ENCODE measurements at places on chromosomes 1 and 21.

DNA sequence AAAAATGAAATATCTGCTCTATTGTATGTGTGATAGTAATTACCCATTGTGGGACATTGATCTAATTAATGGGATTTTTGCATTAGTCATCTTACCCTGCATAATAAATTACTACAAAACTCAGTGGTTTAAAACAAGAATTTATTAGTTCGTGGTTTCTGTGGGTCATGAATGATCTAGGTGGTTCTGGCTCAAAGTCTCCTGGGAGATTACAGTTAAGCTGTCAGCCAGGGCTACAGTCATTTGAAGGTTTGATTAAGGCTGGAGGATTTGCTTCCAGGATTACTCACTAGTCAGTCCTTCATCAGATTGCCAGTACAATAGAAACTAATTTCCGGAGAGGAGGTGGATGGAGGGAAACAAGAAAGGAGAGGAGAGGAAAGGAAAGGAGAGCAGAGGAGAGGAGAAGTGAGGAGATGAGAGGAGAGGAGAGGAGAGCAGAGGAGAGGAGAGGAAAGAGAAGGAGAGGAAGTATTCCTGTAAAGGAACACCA is 60.4 kb upstream of the TNFSF4 start:
- no peak for DNase-seq

DNA sequence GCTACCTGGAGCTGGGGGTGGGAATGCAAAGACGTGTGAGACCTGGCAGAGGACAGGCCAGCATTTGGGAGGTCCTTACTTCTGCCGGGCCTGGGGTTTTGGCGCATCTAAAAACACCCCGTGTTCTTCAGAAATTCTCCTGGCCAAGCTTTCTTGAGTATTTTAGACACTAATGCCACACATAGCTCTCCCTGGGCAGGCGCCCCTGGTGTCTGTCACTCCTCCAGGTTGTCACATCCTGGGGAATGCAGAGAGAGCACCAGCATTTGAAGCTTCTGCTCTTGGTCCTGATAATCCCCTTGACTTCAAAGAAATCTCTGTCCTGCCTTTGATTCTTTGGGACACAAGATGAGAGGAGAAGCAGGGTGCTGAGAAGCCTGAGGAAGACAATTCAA is 6.0 kb downstream of the CAPN9 start:
- DNase-seq = no peak

DNA sequence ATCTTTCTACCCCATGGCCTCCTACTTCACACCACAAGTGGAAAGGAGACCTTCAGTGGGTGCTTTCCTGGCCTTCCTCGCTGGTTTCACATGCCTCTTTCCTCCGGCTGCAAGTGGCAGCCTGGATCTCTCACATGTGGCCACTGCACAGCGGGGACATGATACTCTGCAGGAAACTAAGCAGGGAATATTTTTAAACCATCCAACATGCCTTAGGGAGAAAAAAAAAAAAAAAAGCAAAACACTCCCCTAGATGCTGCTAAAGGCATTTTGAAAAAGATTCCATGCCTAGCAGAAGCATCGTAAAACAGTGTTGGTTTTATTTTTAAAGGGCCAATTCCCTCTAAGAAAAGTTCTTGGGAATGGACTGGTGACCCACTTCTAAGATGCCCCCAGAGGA is 12.2 kb upstream of the GJA5 start:
- no peak for DNase-seq

DNA sequence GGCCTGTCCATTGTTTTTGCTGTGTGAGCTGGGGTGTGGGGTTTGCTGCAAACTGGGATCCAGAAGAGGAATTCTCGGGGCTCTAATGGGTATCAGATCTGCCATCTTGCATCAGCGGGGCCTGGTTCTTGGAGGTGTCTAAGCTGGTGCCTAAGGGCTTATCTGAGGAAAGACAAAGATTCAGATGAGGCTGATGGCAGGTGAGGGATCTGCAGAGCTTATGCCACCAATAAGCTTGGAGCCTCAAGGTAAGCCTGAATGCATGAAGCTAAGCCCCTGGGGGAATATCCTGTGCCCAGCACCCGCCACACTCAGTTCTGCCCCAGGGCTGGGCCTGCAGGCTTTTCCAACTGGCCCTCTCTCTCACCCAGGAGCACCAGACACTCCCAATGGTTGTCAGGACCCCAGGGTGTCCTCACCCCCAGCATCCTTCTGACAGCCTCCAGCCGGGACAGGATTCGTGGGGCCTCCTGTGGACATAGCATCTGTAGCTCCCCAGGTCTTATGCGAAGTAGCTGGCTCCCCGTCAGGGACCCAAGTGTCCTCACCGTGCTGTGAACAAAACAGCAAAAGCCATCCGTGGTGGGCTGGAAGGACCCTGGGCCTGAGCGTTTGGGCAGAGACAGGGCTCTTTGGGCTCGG is 9.5 kb upstream of the GSTM3 start:
- DNase-seq = no peak

- DNase-seq = no peak
Measured at GRCh38 chr1:39787468-39787867, 1.2 kb downstream of the BMP8B start.

DNA sequence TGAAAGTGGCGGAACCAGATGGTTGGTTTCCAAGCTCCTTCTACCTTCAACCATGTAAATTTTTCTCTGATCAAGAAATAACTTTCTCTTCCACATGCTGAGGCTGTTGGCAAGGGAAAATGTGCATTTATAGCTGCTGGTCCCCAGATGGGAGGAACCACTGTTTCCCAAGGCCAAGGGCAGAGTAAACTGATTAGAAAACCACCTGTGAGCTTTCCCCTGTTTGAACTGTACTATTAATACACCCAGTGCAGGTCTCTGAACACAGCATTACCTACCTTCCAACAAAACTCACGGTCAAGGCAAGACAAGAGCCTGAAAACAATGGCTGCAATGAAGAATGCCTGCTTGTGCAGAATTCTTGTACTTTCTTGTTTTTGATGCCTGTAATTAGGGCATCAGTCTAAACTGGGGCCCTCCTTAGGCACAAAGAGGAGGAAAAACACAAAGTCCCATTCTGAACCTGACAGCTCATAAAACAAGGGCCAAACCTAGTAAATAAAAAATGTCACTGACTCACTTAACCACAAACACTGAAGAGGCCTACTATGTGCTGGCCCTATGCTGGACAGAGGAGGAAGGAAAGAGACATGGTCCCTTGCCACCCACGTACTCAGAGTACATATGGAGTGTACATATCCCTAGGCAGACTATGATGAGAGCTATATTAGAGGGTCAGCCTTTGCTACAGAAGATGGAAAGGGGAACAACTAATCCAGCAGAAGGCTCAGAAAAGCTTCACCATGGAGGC is 2.6 kb downstream of the MKNK1 start:
- no peak for DNase-seq

GRCh38 chr1:183842795-183843144 is 37.9 kb downstream of the RGL1 start:
- DNase-seq = no peak

GRCh38 chr1:223298701-223299100 is 65.3 kb downstream of the SUSD4 start:
- DNase-seq = no peak

GRCh38 chr1:228646717-228647522 is 88.4 kb upstream of the RHOU start:
- peak; percentile 13 for DNase-seq

DNA sequence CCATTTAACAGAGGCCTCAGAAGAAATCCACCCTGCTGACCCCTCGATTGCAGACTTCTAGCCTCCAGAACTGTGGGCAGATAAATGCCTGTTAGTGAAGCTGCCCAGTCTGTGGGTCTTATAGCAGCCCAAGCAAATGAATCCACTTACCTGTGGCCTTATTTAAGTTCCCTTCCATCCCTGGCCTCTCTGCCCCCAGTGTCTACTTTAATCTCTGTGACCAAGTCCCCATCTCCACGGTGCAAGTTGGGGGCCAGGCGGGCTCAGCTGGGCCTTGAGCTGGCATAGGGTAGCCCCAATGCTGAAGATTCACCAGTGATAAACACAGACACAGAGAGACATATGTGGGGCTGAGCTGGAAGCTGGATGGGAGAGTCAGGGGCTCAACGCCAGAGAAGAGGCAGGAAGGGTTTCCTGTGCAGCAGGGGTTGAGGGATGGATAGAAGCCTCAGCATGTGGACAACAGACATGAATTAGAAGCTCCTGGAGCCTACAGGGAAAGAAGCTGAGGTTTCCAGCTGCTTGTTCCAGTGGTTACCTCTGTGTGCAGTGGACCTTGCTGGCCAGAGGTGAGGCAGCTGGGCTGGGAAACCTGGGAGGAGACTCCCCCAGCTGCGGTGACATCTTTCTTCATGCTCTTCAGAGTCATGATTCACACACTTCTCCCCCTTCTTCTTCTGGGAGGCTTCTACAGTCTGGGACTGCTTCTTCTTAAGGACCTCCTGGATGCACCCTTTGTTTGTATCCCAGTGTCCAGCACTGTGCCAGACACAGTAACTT is 13.4 kb upstream of the B3GALT5 start:
- DNase-seq = no peak

GRCh38 chr1:185238447-185238846 is 78.6 kb downstream of the IVNS1ABP start:
- no peak for DNase-seq

DNA sequence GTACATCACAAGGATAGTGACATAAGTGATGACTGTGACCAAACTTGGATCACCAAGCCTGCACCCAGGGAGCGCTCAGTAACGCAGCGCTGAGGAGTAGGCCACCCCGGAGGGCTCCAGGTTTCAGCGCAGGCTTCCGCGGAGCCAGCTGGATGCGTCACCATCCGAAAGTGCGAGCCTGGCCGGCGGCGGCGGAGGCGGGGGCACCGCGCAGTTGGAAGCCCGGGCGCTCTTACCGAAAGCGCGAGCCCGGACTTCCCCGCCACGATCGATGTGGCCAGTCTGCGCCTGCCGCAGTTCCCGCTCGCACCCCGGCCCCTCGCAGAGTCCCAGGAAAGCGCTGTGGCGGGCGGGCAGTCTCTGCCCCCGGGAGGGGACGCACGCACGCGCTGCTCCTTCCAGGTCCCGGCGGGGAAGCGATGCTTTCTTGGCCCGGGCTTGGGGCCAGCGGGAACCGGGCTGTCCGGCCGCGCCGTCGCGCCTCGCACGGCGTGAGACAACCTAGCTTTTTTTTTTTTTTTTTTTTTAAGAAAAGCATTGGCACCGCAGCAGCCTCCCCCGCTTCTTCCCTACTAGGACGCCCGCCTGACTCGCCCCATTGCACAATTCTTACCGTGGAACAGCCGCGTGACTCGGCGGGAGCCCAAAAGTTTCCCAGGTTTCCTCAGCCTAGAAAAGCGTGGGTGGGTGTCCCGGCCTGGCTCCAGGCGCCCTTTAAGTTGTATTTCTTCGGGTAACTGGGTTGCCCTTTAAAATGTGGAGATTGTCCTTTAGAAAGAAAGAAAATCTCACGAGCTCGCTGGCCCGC is 36.4 kb upstream of the JAK1 start:
- DNase-seq = peak; percentile 50

DNA sequence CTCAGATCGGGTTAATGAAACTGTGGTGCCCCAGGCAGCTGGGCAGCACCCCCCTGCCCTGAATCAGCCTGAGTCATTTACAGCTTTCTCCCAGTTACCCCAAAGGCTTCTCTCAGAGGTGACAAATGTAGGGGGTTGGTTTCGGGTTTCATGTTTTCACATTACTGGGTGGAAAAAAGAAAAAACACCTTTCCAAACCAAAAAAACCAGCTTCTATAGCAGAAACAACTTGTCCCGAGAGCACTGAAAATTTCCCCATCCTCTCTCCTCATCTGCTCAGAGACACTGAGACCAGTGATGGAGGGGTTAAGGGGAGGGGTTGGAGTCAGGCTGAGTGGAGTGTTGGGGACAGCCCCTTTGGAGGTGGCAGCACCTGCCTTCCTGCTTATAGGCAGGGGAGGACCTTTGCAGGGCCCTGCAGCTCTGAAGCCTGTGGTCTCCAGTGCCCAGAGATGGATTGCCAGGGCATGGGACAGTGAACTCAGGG is 15.6 kb downstream of the UTP11 start:
- DNase-seq = no peak

DNA sequence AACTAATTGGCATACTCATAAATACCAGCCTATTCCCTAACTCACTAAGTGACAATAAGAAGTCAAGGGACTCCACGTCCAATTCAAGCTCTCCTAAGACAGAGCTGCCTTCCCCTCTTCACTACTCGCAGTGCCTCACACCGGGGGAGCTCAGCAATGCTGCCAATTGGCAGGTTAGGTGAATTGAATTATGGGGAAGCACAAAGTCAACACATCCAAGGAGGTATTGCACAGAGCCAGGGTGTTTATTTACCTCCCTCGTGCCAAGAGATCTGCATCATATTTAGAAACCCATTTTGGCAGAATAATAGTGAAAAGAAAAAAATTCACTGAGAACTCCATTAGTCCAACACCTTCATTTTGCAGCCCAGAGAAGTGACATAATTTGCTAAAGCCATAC is 20.4 kb upstream of the TNR start:
- no peak for DNase-seq

- DNase-seq = no peak
Measured at GRCh38 chr1:29033829-29034466, 89.8 kb downstream of the TMEM200B start.

- no peak for DNase-seq
Measured at GRCh38 chr1:37822906-37823815, 15.2 kb upstream of the YRDC start.

- no peak for DNase-seq
Measured at GRCh38 chr1:29152046-29152805, 28.5 kb upstream of the TMEM200B start.

DNA sequence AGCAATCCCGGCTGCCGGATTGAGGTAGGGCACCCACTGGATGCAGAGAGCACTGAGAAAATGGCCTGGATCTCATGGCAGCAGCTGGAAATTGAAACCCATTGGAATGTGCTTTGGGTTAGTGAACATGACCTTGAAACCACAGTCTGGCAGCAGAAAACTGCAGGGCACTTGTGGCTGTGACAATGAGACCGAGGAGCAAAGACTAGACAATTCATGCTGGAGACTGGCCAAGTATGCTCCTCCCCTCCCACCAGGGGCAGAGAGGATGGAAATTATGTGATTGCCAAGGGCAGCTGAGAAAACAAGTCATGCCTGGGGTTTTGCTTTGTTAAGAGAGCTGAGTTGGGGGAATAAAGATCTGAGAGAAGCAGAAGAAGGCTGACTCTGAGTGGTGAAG is 60.7 kb downstream of the ZNF697 start:
- no peak for DNase-seq
